ENCODE measurements at places on chromosomes 12 and 14.
A peak's percentile ranks its signal among the peaks of the same experiment; 100 is the strongest.

DNA sequence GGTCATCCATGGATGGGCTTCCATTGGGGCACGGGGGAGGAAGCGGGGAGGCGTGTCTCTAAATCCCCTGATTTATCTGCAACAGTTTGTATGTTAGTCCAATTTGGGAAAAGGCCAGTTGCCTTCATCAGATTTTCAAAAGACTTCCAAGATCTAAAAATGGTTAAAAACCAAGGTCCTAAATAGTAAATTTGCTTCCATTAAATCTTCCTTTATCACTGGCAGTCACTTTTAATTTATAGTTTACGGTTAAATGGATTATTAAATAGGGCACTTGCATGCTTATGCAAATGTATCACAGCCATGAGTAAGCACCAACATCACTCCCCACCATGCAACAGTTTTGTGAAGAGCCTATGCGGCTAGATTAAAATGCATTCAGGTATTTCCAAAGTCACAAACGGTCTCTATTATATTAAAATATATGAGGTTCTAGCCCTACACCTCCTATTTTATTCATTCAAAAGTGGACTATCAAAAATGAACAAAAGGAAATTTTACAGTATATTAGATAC lies 108.2 kb upstream of the GPHB5 start:
- DNase-seq, result no peak

- DNase-seq, result no peak
These were observed 14.9 kb downstream of the SLC35E3 start for GRCh38 chr12:68760806-68761441.

DNA sequence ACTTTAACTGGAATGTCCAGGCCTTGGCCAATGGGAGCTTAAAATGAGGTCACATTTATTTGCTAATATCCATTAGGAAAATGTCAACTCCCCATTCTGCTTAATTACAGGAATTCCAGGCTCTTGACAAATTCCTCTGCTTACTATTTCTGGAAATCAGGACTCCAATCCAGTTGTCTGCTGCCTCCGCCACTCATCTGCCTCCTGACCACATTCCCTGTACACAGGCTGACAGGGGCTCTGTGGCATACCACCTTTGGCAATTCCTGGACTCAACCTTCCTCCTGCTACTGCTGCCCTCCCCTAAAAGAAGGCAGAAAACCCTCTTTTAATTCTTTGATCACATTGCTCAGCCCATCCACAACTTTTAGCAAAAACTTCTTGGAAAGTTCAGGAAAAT lies 37.9 kb downstream of the KICS2 start:
- DNase-seq, result no peak

GRCh38 chr12:72135021-72135301 lies 137.2 kb upstream of the TRHDE start:
- no peak for DNase-seq

DNA sequence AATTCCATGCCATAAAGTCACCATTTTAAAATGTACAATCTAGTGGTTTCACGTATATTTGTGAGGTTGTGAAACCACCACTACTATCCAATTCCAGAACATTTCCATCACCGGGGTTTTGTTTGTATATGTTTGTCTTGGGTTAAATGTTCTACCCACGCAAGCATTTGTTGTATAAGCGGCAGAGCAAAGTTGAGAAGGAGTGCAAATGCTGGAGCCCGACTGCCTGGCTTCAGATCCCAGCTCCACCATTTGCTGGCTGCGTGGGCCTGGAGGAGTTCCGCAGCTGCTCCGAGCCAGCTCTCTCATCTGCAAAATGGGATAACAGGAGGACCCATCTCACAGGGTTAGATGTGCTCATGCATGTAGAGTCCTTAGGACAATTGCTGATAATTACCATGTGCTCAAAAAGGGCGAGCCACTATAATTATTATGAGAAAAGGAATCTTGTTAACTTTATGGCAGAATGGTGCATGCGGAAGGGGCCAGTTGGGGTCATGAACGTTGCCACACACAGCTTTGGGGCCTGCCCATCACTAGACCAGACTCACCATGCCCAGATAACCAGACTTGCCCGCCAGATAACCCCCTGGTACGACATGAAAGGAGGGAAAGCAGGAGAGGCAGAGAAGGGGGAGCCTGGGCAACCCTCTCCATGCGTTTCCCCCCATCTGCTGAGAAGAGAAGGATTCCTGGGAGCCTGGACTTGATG lies 6.4 kb downstream of the ACTN1 start:
- DNase-seq, result no peak

DNA sequence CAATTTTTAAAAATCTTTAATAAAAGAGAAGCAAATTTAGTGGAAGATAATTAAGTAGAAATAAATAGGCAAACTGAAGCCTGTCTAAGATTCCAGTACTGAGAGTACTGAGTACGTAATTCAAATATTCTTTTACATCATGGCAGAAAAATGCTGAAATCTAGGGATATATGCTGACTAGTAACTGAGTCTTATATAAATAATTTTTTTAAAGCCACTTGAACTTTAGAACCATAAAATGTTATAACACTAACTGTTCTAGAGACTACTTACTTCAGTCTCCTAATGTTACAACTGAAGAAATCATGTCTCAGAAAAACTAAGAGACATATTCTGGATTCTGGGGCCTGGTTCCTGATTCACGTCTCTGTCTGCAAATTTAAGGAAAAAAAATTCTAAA lies 230.6 kb upstream of the PLEKHG7 start:
- DNase-seq, result no peak

GRCh38 chr12:81359736-81360135 lies 281.9 kb downstream of the ACSS3 start:
- no peak for DNase-seq

GRCh38 chr14:105568859-105569766 lies 42.7 kb downstream of the TMEM121 start:
- DNase-seq, result no peak

- DNase-seq, result no peak
These were observed 4.8 kb downstream of the KITLG start for GRCh38 chr12:88575361-88575970.

DNA sequence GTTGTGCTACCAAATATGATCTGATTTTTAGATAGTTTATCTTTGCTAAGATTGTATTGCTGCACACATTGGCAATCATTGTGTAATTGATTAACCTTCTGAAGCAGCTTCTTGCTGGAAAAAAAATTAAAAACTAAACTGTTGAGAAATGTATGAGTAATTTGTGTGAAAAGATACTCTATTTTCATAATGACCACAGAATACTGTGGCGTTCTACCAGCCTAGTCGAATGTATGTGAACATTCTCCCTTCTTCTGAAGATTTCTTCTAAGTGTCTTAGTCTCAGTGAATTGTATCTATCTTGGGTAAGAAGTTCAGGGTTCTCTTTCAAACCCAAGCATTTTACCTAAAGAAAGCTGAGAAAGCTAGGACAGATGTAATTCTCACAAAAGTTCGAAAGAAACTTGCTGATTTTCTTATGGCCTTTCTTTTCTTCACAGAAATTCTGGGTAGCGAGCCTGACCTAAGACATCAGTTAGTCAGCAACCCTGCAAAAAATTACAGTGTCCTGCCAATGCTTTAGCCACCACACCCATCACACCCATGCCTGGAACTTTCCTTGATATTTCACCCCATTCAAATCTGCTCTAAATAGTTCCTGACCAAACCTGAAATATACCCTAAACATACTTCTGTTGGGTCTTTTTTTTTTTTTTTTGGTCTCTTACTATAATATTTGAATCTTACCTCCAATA lies 27.1 kb upstream of the C12orf71 start:
- no peak for DNase-seq

- no peak for DNase-seq
These were observed 1.3 kb upstream of the IGFBP6 start for GRCh38 chr12:53096089-53096741.

DNA sequence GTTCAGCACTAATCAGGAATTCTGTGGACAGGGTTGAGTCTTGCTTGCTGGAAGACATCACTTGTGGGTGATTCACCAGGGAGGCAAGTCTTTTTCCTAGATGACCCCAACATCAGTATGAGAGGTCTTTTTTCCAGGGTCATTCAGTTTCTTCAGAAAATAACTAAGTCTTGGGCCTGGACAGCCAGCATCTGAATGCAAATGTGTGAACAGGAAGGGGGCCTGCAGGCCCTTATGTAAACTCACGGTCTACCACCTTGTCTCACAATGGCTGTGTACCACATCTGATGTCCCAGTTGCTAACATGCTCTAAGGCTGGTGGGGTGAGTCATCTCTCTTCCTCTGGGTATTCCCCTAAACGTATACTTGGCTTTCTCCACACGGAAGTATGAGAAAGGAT lies 79.2 kb downstream of the HECTD4 start:
- peak; percentile 33 for DNase-seq

DNA sequence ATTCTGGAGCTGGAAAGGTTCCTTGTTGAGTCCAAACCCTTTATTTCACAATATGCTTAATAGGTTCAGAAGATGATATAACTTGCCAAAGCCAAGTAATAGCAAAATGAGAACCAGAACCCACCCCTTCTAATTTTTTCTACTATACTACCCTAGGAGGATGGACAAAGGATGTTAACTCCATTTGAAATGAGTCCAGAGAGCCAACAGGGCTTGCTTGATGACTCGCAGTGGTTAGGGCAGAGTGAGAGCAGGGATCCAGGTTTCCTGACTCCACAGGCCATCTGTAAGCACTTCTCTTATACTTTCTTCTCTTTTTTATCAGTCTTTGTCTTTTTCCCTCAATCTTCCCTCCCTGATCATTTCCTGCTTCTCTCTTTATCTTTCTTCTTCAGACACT lies 668.1 kb downstream of the MED13L start:
- no peak for DNase-seq

DNA sequence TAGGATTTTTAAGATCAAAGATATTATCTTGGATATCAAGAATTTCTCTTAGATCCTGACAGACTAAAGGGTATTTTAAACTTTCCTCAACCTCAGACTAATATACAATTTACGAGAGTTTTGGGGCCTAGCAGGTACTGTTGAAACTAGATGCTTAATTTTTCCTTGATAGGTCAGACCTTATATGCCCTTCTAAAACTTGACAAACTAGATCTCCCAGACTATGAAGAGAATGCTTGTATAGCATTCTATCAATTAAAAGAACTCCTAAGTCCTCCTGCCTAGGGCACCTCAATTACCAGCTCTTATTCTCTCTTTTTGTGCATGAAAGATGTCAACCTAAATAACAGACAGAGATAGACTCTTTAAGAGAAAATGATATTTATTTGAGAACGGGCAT lies 60.4 kb upstream of the TRIM9 start:
- no peak for DNase-seq

DNA sequence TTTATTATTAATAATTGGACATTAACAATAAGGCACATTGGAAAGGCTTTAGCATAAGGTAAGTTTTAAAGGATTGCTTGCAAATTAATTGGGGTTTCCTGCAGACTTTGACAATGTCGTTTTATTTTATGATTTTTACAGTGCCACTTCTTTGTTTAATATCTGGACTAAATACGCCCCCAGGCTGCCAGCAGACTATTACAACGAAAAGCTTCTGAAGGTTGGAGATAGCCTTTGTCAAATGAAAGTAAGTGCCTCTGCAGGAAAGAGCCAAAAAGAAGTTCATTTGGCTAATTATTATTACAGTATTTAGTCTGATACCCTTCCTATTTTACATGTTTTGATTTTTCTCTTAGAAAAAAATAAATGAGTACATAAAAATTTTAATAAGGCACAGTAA lies 11.3 kb downstream of the CFAP54 start:
- no peak for DNase-seq

GRCh38 chr12:4771172-4771959 lies 51.2 kb downstream of the GALNT8 start:
- DNase-seq, result no peak

GRCh38 chr12:117321572-117321971 lies 39.9 kb downstream of the NOS1 start:
- no peak for DNase-seq

GRCh38 chr12:25995906-25996305 lies 37.4 kb downstream of the RASSF8 start:
- no peak for DNase-seq

DNA sequence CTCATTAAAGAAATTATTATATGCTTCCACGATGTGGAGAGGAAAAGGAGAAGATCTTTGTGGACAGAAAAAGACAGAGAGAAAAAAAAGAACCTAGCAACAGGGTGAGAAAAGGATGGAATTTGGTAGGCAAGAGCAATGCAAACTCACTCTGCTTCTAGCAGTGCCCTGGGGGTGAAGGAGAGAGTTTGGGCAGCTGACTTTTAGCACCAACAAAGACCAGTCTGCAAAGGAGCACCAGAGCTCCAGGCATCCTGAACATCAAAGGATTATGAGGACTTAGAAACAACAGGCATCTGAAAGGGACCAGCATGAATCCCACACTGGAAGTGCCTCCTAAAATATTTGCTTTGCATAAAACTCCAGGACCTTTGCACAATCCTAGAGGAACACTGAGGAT lies 32.8 kb upstream of the RERG start:
- no peak for DNase-seq

DNA sequence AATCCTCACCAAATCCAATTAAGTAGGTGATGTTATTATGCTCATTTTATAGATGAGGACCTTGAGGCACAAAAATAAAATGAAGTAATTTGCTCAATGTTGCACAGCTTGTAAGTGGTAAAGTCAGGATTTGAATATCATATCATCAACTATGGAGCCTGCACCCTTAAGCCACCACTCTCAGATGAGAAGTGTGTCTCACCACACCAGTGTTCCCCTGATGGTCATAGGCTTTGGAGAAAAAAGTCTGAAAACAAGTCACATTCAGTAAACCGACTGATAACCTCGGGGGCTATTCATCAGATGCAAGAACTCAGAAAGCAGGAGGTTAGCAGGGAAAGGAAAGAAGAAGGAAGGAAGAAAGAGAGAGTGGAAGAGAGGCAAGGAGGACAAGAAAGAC lies 2.8 kb downstream of the TSHR start:
- DNase-seq, result no peak

DNA sequence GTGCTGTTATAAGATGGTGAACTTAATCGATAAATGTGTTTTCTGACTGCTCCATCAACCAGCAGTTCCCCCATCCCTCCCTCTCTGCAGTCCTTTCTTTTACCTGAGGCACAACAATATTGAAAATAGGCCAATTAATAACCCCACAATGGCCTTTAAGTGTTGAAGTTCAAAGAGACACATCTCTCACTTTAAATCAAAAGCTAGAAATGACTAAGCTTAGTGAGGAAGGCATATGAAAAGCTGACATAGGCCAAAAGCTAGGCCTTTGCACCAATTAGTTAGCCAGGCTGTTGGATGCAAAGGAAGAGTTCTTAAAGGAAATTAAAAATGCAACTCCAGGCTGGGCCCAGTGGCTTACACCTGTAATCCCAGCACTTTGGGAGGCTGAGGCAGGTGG lies 43.7 kb downstream of the SAV1 start:
- DNase-seq, result no peak

- no peak for DNase-seq
These were observed 602.7 kb upstream of the FLRT2 start for GRCh38 chr14:84927096-84927827.

Measured in activated CD4-positive, alpha-beta T cell treated with anti-CD3 and anti-CD28 coated beads, Interleukin-2, amount 50 U/mL, for 4 hours (primary cell).